Stimulated activated CD4-positive, alpha-beta T cell treated with anti-CD3 and anti-CD28 coated beads, TNF-alpha, amount 100 ng/mL, for 1 hour (primary cell): ENCODE measurements at places on chromosomes 4 and X.

DNA sequence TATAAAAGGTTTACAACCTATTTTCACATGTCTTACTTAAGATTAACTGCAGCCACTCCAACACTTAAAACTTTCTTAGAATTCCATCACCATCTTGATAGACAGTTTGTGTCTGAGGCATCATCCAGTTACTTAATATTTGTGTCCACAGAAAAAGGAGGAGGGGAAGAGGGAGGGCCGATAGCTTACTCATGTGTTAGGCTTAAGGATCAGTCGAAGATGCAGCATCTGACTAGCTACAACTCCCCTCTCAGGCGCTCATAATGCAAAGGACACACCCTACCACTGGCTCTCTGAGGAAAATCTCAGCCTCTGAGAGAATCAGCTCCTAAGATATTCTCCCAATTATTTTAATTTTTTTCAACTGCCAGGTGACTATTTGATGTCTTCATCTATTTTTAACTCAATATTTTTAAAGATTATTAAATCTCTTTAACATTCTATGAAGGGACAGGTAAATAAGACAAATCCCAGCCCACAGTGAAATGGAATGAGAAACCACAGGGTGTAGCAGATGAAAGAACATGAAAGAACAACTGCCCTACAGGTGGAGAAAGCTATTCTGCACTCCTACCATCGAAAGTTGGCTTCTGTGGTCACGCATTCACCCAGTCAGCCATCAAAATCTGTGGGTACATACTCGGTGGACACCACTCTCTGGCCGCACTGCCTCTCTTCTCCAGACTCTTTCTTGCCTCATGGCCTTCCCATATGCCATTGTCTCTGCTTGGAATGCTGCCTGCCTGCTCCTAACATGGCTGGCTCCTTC is 48.0 kb downstream of the ARAP2 start:
- no peak for DNase-seq

DNA sequence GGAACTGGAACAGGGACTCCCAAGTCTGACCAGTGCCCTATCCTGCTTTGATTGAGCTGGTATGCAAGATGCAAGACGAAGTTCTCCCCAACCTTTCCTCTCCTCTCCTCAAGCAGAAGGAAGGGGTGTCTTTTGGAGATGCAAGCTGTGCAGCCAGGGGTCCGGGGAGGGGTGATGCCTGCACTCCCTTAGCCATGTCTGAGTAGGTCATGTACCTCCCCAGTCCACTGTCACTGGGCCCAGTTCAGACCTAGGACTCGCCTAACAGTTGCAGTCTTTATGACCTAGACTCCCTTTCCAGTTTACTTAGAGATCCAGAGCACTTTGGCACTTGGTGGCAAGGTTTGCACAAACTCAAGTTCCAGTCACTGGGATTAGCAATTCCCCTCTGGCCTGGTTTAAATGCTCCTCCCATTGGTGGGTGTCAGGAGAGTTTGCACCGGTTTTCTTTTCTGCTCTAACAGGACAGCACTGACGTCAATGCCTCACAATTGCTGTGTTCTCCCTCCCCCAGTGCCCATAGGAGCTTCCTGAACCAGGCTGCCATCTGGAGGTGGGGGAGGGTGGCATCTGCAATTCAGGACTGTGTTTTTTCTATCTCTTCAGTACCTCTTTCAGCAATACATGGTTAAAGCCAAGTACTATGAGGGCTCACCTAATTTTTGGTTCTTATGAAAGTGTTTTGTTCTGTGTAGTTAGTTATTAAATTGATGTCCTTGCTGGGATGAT is 782.2 kb downstream of the ARAP2 start:
- DNase-seq, result no peak

- DNase-seq, result no peak
Observed at GRCh38 chr4:92969650-92970379, 666.0 kb downstream of the GRID2 start.

DNA sequence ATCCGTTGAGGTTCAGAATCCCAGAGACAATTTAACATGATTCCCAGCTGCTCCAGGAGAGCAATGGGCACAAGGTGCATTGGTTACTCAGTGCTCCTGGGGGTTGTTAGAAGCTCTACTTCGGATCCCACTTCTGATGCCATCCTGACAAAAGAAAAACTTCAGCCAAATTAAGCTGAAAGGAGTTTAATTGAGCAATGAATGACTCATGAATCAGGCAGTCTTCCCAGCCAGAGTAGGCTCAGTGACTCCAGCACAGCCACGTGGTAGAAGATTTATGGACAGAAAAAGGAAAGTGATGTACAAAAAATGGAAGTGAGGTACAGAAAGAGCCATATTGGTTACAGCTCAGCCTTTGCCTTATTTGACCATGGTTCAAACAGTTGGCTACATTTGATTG is 95.7 kb downstream of the PWWP3B start:
- DNase-seq, result no peak

- no peak for DNase-seq
Observed at GRCh38 chr4:84750260-84750959, 167.5 kb downstream of the CDS1 start.

DNA sequence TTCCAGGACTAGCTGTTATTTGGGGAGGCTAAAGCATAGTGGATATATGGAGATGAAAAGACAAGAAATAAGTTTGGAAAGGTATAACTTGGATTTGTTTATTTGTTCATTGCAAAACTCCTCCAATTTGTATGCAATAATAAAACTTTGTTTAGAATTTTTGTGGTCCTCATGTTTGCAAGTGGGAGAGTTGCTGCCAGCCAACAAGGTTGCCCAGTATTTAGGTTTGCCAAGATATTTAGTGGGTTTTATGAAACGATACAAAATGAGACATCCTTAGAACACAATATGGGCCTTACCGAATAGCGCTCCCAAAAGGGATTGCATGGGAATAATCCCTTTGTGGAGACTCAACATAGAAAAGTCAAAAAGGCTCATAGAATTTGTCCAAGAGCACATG is 162.1 kb downstream of the INPP4B start:
- DNase-seq, result no peak

GRCh38 chr4:141240671-141241070 is 20.0 kb downstream of the ZNF330 start:
- DNase-seq, result no peak

DNA sequence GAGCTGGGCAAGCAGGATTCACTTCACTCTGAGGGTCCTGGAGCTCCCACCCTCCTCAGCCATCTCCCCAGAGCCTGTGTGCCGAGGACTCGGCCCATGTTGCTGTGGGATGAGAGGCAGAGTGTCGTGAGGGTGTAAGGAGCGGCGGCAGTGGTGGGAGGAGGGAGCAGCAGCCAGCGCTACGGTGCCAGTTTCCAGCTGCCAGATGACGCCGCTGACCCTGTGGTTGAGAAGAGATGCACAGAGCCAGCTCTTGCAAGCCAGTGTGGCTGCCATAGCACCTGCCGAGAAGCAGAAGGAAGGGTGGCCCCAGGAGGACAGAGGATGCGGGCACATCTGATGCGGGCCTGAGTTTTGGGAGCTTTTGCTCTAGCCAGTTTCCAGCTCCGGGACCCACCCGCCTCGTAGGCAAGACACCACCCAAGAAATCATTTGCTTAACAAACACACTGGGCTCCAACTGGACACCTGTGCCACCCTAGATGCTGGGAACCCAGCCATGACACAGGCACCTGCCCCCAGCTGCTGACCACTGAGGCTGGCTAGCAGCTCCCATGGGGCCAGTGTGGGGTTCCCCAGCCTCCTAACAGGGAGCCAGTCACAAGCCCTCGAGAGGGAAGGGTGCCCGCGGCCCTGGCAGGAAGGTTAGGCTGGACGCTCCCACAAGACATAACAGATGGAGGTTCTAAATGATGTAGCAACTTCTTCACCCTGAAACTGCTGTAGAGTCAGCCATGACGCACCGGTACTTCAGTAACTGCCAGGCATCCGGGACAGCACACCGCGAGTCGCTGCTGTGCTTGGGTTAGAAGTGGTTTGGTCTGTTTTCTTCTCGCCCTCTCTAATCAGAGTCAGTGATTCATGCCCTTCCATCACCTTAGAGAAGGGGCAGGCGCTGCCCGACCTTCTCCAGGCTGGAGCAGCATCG is 8.9 kb downstream of the MSANTD1 start:
- no peak for DNase-seq

GRCh38 chr4:185082561-185082960 is 60.5 kb upstream of the SLC25A4 start:
- no peak for DNase-seq

- DNase-seq, result no peak
Observed at GRCh38 chr4:1378559-1379231, 27.5 kb downstream of the NKX1-1 start.

GRCh38 chr4:185502386-185502785 is 30.9 kb upstream of the CCDC110 start:
- no peak for DNase-seq

DNA sequence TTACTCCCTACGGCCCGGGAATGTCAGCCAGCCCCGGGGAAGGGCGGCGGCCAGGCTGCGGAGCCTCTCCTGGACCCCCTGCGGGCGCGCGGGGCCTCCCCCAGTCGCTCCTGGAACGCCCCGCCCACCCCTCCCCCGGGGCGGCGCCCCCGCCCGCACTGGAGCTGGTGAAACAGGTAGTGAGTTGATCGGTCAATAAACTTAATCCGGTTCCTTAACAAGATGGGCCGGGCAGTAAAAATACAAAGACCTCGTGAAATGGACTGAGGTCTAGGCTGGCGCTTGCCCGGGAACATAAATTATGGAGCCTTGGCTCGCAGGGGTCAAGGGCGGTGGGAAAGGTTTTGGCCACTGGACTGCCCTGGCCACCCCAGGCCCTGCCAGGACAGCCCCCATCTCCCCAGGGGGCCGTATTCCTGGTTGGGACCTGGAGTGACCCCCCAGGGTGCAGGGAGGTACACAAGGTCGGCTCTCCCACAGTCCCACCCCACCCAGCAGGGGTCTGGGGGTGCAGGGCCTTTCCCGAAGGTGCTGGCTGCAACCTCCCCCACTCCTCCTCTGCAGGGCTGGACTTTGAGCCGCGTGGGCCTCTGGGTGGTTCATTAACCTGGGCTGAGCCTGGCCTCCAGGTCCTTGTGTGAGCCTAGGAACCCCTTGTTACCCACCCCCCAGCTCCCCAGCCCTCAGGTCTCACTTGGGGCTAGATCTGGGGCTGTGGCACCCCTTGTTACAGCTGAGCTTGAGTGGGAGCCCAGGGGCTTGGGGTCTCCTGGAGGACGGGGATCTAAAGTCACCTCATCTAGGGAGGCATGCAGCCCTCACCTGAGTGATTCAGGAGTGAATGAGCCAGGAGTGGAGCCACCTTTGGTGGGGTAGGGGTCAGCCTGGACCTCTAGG is 2.5 kb downstream of the FGFR3 start:
- no peak for DNase-seq

GRCh38 chr4:37546586-37546985 is 139.6 kb downstream of the RELL1 start:
- no peak for DNase-seq

GRCh38 chr4:118087366-118087765 is 53.1 kb downstream of the NDST3 start:
- DNase-seq, result no peak

DNA sequence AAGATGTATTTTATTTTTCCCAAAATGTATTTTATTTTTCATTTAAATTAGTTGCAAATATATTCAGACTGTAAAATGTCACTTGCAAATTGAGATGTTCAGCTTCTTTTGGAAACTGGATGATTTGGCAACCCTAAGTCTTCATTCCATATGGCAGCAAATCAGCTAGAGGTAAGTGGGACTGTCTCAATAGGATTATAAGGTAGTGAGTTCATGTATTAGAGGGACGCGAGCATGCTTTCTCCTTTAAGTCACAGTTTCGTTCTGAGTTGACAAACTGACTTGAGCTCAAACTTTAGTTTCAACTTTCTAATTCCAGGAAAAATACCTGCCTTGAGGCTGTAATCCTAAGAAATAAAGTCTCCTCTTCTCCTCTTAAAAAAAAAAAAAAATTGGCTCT is 44.2 kb upstream of the TMEM131L start:
- no peak for DNase-seq

DNA sequence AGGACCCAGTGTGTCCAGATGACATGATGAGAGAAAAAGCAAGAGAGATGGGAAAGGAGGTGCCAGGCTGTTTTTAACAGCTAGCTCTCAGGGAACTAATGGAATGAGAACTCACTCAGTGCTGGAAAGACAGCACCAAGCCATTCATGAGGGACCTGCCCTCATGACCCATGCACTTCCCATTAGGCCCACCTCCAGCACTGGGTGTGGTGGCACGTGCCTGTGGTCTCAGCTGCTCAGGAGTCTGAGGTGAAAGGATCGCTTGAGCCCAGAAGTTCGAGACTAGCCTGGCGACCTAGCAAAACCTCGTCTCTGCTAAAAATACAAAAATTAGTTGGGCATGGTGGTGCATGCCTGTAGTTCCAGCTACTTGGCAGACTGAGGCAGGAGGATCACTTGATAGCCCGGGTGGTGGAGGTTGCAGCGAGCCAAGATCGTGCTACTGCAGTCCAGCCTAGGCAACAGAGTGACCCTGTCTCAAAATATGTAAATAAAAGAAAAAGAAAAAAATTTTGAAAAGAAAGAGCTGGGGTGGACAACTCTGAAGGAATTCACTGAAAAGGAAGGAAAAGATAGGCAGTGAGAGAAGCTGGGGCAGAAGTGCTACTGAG is 50.9 kb downstream of the FAM193A start:
- no peak for DNase-seq

GRCh38 chr4:89142691-89143669 is 31.6 kb downstream of the TIGD2 start:
- DNase-seq, result no peak

DNA sequence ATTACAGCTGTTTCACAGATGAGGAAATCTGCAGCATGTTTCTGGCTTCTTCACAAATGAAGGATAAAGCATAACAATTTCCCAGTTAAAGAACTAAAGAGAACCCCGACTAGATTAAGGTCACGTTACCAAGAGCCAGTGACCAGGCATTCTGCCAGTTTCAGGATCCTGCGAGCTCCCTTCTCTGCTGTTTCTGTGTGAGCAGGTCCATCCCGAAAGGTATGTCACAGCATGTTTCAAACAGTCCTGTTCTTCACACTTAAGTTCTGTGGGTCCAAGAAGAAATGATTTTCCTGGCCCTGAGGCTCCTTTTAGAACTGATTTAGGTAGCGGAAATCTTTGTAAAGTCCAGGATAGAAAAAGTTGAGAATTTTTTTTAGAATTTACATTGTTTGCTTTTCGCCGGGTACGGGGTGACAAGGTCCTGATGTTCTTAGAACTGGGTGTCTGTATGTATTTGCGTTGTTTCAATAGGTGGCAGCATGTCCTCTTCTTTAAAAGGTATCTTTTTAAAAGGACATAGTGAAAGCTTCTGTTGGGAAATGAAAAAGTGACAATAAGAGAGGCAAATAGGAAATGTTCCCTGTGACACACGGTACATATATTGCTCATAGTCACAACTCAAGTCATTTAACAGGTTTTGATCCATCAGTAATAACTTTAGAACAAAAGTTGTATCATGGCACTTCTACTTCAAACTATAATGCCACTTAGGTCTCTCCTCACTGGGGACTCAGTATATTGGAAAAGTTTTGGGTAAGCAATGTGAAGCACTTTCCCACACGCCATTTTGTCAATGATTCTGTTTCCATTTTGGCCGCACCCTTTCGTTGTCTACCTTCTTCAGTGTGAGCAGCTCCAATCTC is 18.4 kb downstream of the IL21 start:
- DNase-seq, result no peak

GRCh38 chr4:3747581-3747904 is 18.6 kb upstream of the ADRA2C start:
- DNase-seq, result no peak

- DNase-seq, result no peak
Observed at GRCh38 chrX:121761845-121762244, 714.4 kb downstream of the GLUD2 start.
